AML-193 (cell line): ENCODE measurements at places on chromosomes 16 and 17.

GRCh38 chr17:77216486-77216885, 75.7 kb downstream of the SEC14L1 start:
- no peak for DNase-seq

- no peak for DNase-seq
These were observed 691 bp upstream of the FAM83G start for GRCh38 chr17:19005137-19005773.

DNA sequence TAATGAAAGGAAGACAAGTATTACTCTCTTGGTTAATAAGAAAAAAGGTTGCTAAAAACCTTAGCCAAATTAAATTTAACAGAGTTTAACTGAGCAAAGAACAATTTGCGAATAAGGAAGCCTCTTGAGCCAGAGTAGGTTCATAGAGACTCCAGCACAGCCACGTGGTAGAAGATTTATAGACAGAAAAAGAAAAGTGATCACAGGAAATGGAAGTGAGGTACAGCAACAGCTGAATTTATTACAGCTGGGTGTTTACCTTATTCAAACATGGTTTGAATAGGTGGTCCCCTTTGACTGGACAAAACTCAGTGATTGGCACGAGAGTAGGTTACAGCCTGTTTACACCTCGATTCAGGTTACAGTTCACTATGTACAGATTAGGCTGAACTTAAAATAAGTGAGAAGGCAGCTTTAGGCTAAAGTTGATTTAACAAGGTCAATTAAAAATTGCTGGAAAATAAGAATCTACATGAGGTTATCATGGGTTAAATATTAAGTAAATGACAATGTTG, 3.3 kb upstream of the CCL15 start:
- no peak for DNase-seq

- no peak for DNase-seq
These were observed 5.4 kb upstream of the STAC2 start for GRCh38 chr17:39231091-39231561.

DNA sequence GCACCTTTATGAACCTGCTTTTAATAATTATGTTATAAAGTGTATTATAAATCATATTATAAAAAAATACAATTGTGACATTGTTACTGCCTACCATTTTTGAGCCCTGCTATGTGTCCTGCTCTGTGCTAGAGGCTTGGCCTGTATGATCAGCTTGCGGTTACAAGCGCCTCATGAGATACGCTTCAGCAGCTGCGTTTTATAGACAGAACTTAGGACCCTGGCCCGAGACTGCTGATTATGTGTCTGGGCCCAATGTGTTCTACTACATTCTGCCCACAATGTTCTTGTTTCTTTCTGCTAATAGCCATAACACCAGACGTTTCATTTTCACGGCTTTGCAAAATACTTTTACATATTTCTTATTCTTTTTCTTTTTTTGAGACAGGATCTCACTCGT, 395.8 kb downstream of the SLC39A11 start:
- no peak for DNase-seq

- no peak for DNase-seq
These were observed 7.7 kb downstream of the HOXB4 start for GRCh38 chr17:48570325-48571023.
